Karpas-422 (cell line): ENCODE measurements at places on chromosomes 6 and 20.

GRCh38 chr6:89411145-89412070 lies 665 bp downstream of the RRAGD start:
- no peak for DNase-seq

DNA sequence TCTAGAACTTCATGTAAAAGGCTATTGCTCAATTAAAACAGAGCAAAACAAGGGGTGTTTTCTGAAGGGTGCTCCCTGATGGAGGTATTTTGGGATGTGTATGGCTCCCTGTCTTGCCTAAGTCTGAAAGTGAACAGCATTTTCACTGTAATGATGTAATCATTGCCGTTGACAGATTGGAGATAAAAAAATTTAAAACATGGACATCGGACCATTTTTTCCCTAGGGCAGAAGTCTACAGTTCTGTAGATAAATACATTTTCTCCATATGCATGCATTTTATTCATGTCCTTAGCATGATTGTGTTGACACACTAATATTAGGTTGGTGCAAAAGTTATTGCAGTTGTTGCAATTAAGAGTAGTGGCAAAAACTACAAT lies 85.1 kb upstream of the ATXN1 start:
- DNase-seq = no peak

DNA sequence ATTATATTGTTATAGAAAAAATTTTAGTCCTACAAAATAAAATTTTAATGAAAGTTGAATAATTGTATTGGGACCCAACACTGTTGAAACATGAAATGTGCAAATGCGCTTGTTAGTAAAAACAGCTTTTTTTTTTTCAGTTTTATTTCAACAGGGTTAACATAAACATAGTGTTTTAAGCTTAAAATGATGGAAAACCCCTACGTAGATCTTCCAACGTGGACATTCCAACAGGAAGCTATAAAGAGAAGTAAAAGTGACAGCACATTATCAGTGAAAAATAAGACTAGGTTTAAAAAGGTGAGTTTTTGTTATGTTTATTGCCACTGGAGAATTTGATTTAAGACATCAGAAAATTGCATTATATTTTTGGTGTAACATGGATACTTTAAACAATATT lies 6.5 kb upstream of the GPR31 start:
- DNase-seq = peak; percentile 20

GRCh38 chr20:32605167-32605656 lies 20.1 kb upstream of the NOL4L start:
- DNase-seq = no peak

DNA sequence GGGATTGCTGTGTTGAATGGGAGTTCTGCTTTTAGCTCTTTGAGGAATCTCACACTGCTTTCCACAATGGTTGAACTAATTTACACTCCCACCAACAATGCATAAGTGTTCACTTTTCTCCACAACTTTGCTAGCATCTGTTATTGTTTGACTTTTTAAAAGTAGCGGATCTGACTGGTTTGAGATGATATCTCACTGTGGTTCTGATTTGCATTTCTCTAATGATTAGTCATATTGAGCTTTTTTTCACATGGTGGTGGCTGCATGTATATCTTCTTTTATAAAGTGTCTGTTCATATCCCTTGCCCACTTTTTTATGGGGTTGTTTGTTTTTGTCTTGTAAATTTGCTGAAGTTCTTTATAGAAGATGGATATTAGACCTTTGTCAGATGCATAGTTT lies 588.3 kb upstream of the ADGRB3 start:
- peak; percentile 36 for DNase-seq

GRCh38 chr20:40882152-40882551 lies 146.5 kb upstream of the TOP1 start:
- DNase-seq = no peak

DNA sequence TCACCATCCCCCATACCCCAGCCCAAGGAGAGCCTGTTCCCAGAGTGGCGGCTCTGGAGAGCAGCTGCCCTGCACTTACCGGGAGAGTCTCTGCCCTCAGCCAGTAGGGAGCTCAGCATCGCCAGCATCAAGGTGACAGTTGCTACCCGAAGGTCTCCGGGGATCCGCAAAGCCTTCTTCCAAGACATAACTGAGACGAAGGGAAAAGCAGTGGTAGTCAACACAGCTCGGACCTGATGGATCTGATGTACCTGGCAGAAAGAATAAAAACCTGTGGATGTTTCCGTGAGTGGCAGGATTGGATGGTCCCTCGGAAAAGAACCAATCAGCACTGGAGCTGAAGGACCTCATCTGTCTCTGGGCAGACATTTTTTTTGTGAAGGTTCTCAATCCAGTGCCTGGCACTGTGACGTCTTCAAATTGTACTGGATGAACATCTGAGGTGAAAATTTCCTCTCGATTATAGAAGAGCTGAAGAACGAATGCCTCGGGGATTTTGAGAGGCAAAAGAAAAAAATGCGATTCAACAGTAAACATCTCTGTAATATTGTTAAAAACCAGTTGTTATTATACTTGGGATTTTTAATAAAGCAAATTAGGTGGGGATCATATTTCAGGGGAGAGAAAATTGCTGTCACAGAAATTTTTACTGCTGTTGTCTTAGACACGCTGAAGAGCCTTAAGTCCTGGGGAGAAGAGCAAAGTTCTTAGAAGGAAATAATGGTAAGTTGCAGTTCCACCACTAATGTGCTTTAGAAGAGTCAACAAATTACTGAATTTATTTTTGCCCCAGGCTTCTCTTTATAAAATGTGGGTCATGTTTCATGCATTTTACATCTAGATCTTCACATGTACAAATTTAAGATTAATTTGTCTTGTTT lies at the start of gene HLA-DQB1:
Gene HLA-DQB1, minus strand, starts transcription at position 238 of the 881 bp plus-strand sequence. Its CDS starts 50 bp downstream, at position 188.
- peak; percentile 94 for DNase-seq

DNA sequence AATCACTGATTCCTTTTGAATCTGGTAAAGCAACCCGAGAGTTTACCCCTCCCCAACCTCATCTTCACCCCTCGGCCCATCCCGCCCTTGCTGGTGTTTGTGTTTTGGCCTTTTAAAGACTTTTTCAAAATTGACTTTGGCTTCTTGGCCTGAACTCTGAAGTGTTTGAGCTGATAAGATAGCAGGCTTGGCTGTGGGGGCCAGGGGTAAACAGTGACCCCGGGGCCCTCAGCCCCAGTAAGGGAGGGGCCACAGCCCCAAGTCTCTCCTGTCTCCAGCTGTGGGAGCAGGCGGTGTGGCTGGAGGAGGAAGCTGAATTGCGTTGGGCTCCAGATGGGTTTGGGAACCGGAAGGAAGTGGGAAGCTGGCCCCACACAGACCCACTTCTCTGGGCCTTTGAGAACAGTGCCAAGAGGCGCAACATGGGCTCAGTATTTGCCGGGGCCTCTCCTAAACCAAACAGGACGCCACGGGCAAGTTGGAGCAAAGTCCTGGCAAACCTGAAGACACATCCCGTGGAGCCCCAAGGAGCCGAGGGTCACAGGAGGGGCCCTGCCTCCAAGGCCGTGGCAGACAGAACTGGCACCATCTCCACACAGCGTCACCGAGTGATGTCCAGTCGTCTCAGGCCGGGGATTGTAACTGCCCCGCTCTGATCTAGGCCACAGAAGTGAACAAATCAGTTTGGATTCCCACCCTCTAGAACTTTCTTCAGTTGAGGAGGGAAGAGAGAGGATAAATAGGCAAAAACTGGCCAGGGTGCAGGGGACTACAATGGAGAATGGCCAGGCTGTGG lies 54.3 kb upstream of the PTPN1 start:
- no peak for DNase-seq

GRCh38 chr6:156028335-156029131 lies 572.9 kb upstream of the NOX3 start:
- no peak for DNase-seq

GRCh38 chr6:138037009-138037504 lies 70.2 kb downstream of the PERP start:
- no peak for DNase-seq

DNA sequence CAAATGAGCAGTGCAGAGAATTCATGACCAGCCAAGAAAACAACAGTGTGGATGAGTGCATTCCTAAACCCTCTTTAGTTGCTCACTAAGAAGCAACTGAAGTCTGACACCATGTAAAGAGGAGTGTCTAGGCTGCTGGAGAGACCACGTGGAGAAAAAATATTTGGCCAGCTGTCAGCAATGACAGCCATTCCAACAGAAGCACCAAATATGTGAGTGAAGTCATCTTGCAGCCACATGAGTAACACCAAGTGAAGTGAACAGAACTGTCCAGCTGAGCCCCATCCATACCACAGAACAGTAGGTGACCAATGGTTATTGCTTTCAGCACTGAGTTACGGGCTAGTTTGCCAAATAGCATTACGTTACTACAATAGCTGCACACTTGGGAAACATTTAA lies 89.4 kb downstream of the TBXT start:
- DNase-seq = no peak

DNA sequence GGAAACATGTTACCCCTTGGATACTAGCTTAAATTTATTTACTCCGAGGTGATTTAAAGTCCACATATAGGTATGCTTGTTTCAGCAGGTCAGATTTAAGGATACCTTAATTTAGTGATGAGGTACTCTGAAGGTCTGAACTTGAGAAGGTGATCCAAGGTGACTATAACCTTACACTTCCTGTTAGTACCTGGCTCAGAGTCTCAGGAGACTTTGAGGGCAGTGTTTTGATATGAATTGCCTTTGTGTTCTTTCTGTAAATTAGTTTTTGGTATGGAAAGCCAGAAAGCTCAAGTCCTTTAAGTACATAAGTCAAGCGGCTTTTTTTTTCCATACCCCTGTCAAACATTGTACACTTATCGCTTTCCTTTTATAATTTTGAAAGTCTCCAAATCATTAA lies 489.0 kb downstream of the CDKAL1 start:
- DNase-seq = no peak

GRCh38 chr6:49430187-49430586 lies 32.9 kb downstream of the MMUT start:
- no peak for DNase-seq

GRCh38 chr6:100464903-100465700 lies at the start of gene SIM1:
SIM1 (minus strand) TSS chr6:100464921; CDS start chr6:100463468, 1,453 bp downstream.
- no peak for DNase-seq

- DNase-seq = no peak
Observed at GRCh38 chr6:23650676-23651075, 475.3 kb upstream of the NRSN1 start.

- no peak for DNase-seq
Observed at GRCh38 chr20:60046436-60046835, 88.2 kb downstream of the CDH26 start.

DNA sequence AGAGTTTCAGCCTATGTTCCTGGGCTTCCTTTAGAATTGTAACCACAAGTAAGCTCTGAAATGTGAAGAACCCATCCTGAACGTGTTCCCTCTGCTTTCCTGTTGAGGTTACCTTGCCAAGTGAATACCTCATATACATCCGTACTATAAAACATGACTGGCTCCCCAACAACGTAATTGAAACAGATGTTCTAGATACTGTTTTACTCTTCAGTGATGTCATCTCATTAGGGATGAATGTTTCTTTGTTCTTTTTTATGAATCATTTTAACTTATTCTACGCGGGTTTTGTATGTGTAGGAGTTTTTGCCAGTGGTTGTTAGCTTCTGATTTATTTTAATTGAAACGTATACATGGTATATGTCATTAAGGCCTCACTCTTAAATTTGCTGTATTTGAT lies 166.8 kb downstream of the SAMD5 start:
- DNase-seq = no peak

DNA sequence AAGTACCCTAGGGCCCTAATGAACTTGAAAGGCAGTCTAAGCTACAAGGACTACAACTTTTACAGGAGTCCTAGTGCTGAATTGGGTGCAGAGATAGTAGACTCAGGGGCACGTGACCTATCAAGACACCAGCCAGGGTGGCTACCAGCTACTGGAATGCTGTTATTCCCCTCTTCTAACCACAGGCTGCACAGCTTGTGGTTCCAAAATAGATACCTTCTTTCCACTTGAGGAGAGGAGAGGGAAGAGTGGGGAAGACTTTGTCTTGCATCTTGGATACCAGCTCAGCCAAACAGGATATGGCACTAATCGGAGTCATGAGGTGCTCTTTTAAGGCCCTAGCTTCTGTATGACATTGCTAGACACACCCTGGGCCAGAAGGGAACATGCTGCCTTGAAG lies 60.0 kb upstream of the MTRF1L start:
- DNase-seq = no peak

- DNase-seq = no peak
Observed at GRCh38 chr6:151052021-151052646, 186.6 kb downstream of the MTHFD1L start.

DNA sequence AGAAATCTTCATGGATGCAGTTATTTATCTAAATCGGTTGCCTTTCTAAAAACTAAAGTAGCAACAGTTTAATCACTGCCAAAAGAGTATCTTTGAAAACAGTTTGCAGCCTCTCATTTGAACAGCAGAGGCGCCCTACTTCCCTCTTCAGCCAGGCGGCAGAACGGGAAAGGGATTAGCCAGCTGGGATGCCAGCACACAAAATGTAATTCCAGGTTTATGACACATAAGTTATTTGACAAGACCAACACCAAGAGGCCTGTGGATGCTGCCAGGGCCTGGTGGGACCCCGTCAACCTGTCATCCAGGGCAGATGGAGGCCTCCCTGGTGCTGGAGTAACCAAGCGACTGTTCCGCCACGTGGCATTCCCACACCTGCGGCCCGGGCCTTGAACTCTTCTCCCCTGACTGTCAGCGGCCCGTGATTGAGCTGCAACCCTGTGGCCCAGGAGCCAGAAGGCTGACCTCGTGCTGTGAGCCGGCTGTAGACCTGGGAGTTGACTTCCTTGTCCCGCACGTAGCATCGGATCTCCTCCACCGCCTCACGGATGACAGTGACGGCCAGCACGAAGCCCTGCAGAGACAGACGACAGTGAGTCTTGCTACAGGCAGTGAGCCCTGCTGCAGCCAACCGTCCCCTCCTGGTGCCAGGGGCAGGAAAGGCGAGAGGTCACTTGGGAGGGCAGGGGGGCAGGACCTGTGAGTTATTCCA lies 55.5 kb downstream of the ATP9A start:
- DNase-seq = no peak

- DNase-seq = peak; percentile 44
Observed at GRCh38 chr20:48603819-48604405, 223.9 kb downstream of the PREX1 start.

GRCh38 chr6:56293781-56294180 lies 46.4 kb upstream of the COL21A1 start:
- DNase-seq = no peak

DNA sequence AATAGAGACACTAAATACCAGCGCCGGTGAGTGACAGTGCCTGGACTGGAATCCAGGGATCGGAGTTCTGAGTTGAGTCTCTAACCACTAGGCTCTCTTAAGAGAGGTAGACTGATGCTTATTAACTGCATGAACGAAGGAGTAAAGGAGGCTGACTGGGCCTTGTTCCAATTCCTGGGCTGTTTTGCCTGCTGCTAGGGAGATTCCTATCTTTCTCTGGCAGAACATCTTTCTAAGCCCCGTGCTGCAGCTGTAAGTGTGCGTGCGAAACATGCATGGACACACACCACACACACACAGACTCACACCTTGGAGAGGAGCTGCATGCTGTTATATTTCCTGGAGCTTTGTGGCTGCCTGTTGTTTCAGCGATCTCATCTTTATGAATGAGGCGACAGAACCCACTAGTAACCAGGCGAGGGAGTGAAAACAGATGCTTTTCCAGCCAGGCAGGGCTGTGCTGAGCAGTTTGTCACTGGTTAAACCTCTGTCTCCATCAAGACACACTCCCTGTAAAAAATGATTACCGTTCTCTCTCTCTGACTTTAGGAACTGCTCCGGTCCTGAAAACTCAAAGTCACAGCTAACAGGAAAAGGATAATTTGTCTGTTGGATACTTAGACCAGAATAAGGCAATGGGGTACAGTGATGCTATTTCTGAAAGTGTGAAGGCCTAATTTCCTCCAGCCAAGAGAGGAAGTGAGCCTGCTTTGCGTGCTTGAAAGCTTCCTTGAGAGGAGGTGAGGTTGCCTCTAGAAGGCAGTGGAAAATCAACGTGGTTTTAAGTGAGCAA lies 157.4 kb upstream of the ZNF217 start:
- no peak for DNase-seq

GRCh38 chr20:36279362-36279761 lies 26.8 kb upstream of the DLGAP4 start:
- no peak for DNase-seq
